Vagina (tissue), 2 donors: ENCODE measurements at places on chromosomes 3 and 15.

DNA sequence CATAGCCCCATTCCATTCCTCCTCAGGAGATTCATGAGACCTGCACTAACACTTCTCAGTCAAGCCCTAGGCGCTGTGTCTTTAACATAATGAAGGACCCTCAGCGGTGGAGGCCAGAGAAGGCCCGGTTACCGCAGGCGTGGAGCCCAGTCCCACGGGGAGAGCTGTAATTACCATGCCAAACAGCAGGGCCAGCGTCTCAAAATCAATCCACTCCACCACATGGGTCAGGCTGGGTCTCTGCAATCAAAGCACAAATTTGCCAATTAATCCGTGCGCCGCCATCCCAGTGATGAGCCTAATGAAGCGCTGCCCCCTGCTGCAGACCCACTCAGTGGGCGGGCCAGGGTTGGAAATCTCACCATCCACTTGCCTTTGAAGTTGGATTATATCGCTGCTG, 109.7 kb downstream of the OCA2 start:
- DNase-seq = no peak

DNA sequence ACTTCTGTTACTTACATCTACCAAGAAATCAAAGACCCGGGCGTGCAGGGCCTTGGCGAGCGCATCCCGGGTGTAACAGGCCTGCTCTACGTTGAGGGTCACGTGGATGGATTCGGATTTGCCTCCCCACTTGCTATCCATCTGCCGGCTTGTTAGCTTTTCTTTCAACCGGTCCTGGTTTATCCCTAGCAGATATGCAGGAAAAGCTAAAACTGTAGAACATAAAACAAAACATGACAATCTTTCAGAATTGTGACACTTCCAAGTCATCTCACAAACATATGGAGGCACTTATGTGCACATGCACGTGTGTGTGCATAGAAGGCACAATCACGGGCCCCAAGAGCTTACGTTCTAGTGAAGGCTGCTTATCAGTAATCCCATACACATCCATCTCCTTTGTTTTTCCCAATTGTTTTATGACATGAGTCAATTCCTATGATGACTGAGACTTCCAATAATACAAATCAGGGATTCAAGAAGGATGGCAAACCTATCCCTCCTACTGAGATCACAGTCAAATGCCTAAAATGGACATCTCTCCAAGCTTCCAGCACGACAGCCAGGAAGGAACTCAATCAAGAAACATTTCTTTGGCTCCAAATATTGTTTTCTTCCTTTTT, 11.3 kb downstream of the LDHAL6B start:
- DNase-seq = no peak

- DNase-seq = no peak
These were observed 194.3 kb upstream of the CTDSPL start for GRCh38 chr3:37667335-37667734.

GRCh38 chr3:42911551-42911950, 5.6 kb downstream of the ZNF662 start:
- no peak for DNase-seq

GRCh38 chr3:159910991-159911663, 77.5 kb upstream of the IL12A start:
- no peak for DNase-seq

DNA sequence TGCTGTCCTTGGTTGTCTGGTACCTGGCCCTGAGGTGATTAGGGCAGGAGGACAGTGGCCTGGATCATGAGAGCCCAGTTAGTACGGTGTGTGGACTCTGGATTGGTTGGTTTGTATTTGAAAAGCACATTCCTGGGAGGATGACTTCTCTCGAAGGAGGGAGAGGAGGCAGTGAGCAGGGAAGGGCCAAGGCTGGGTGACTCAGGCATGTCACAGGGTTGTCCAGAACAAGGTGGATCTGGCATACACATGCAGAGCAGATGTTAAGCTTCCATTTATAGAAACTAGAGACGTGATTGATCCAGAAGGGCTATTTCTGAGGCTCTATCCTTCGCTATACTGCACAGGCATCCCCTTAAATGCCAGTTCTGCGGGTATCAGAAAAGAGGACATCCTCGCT, 34.4 kb downstream of the FAM240A start:
- no peak for DNase-seq

- DNase-seq = no peak
These were observed 528.4 kb upstream of the SEMA6D start for GRCh38 chr15:47188758-47189507.

DNA sequence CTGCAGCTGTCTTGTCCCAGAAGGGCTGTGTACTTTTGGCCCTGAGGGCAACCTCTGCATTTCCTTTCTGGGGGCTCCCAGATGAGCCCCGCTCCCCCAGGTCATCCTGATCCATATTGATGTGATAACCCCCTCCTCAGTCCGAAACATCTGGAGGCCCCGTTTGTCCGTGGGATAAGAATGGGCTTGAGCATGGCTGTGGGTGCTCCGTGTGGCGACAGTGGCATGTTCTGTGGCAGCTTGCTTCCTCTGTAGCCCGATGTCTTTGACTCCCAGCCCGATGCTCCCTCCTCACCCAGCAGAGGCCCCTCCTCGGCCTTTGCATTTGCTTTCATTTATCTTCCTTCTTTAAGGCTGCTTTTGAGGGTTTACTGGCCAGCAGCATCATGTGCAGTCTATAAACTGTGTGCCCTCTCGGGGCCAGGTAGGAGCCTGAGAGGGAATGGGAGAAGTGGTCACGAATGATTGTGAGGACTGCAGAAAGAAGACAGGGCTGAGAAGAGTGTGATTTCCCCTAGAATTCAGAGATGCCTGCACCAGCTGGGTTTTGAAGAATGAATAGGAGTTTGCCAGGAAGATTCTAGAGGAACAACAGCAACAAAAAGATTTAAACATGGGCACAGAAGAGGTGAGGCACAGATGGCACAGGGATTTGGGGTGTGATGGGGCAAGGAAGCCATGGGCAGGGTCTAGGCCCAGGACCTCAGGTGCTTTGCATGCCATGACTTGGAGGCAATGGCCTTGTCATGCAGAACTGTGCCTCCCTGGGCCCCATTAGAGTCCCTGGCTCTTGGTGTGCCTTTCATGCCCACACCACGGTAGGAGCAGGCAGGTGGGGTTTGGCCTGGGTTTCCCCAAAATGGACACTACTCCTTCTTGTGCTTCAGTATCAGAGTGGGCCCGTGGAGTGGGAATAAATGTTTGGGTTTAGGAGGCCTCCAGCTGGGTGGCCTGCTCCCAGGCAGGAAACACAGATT, 34.2 kb downstream of the APBA2 start:
- no peak for DNase-seq

DNA sequence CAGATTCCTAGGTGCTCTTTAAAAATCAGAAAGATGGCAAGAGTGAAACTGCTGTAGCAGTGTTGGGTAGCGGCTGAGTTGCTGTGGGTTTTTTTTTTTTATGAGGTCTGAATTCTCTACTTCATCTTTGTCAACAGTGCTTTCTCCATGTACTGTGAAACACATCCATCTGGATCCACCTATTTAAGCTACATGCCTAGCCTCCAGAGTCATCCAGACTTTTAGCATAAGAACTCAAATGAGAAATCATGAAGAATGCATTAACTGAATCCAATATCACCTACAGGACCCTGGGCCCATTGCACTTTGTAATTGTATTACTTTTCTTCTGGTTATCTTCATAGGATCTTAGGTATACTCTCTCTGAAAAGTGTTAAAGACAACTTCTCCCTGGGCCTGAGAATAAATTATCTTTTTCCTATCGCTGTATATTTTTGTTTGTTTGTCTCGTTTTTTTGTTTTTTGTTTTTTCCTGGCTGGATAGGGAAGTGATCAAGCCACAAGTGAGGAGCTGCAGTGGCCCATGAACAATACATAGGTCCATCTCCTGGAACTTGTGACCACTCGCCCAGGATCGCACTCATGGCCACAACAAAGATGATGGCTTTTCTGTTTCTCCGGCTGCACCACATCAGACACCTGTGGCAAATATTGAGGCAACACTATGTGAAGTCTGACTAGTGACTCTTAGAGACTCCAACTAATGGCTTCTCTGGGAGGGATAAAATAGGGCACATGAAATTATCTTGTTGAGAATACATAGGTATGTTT, 609.9 kb upstream of the AGTR1 start:
- no peak for DNase-seq

DNA sequence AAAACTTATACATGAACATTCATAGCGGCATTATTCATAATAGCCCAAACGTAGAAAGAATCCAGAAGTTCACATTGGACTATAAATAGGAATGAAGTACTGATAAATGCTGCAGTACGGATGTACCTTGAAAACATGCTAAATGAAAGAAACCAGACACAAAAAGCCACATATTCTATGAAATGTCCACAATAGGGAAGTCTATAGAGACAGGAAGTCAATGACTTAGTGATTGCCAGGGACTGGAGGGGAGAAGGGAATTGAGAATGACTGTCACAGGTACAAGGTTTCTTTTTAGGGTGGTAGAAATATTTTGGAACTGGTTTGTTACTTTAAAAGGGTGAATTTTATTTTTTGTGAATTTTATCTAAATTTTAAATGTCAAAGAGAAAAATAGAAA, 71.4 kb upstream of the SKOR1 start:
- DNase-seq = no peak

DNA sequence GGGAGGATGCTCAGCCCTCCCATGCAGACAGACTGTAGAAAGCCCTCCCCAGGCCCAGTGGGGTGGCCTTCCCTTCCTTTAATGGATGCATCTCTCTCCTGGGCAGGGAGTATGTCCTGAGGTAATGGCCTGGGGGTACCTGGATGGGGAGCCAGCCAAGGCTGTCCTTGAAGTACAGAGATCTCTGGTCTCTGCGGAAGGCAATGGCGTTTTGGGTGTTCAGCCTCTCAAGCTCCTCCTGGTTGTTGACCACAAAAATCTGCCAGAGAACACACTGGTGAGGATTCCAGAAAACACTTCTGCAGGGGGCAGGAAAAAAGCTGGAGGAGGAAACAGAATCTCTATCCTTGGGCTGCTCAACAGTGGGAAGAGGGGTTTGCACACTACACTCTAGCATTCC, 28.9 kb downstream of the EAF1 start:
- no peak for DNase-seq

- DNase-seq = no peak
These were observed 8.4 kb upstream of the SPESP1 start for GRCh38 chr15:68921926-68922325.

DNA sequence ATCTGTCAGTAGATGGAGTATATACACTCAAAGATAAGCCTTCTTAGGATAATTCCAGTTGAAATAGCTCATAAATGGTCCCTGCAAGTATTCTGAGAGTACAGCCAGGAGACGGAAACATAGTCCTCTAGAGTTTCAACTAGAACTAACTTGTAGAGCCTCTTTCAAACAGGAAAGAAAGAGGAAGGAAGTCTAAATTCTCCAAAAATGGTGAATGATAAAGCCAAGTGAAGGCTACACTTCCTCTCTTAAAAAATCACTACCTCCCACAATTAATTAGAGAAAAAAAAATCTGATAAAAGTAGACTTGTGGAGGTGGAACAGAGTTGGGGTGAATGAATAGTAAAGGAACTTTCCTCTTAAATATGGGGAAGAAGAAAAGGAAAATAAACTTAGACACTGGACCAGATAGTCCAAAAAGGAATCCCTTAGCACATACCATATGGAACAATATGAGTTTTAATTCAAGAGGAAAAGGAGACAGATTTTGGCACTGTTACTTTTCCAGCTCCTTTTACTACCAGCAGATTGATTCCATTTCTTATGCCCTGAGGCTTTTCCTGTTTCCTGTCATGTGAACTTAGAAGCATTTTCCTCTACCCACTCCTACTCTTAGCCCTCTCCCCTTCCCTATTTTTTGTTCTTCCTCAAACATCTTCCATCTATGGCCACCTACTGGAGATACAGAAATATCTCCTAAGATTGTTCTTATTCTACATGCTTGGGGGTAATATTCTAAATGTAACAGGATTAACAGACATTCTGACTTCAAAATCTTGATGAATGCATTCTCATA, 207.6 kb downstream of the CHST2 start:
- no peak for DNase-seq

DNA sequence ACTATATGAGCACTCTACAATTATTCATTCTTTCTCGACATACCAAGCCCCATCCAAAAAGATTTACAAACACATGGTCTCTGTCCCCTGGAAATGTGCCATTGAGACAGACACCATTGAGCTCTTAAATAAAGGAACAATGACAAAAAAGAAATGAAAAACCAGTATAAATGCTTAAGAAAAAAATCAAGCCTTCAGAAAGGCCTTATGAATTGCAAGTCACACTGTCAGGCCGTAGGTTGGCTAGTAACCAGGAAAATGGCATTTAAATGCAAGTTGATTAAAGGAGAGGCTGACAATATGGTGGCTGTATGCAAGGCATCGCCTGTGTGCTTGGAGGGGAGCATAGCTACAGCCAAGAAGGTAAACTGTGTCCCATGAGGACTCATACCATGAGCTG, 49.7 kb downstream of the SRGAP3 start:
- no peak for DNase-seq

- no peak for DNase-seq
These were observed 11.9 kb downstream of the SCAMP5 start for GRCh38 chr15:75007216-75007615.

- DNase-seq = no peak
These were observed 213.0 kb downstream of the PTPRG start for GRCh38 chr3:61774279-61774890.

GRCh38 chr3:24850245-24850644, 355.6 kb upstream of the THRB start:
- no peak for DNase-seq

DNA sequence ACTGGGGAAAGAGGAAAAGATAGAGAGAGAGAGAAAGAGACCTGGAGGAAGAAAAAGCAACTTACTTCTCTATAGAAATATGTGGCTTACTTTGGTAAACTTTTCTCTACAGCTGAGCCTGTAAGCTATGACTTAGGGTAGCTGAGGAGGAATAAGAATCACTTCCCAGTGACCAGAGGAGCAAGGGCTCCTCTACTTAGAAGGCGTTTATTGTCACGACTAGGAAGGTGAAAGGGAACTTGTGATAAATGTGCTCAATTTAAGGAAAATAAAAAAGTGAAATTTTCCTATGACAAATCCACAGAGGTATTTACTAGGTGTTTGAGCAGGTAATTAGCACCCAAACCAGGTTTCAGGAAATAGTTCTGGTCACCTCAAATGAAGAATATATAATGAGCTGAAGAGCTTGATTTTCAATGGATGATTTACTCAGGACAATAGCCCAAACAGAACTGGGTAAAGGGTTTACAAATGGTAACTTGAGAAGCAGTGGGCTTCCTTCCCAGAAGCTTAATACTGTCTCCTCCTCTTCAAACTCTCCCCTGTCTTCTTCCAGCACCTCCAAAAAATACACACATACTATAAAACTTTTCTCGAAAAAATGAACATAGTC, 46.1 kb downstream of the SOX2 start:
- no peak for DNase-seq

GRCh38 chr15:40959331-40960141, 6.3 kb downstream of the CHAC1 start:
- no peak for DNase-seq

- peak; percentile 60 for DNase-seq
These were observed 45.3 kb downstream of the ROPN1B start for GRCh38 chr3:126014252-126014651.

- DNase-seq = no peak
These were observed 25.8 kb downstream of the COLQ start for GRCh38 chr3:15495461-15496340.

GRCh38 chr3:45547764-45548680, 46.5 kb upstream of the LIMD1 start:
- DNase-seq = no peak
